H9 (cell line): ENCODE measurements at places on chromosomes 1 and 21. TPM values are rescaled to one million over a fixed set of nuclear protein-coding genes. Genes with fewer than 3 reads are reported as not detected.

DNA sequence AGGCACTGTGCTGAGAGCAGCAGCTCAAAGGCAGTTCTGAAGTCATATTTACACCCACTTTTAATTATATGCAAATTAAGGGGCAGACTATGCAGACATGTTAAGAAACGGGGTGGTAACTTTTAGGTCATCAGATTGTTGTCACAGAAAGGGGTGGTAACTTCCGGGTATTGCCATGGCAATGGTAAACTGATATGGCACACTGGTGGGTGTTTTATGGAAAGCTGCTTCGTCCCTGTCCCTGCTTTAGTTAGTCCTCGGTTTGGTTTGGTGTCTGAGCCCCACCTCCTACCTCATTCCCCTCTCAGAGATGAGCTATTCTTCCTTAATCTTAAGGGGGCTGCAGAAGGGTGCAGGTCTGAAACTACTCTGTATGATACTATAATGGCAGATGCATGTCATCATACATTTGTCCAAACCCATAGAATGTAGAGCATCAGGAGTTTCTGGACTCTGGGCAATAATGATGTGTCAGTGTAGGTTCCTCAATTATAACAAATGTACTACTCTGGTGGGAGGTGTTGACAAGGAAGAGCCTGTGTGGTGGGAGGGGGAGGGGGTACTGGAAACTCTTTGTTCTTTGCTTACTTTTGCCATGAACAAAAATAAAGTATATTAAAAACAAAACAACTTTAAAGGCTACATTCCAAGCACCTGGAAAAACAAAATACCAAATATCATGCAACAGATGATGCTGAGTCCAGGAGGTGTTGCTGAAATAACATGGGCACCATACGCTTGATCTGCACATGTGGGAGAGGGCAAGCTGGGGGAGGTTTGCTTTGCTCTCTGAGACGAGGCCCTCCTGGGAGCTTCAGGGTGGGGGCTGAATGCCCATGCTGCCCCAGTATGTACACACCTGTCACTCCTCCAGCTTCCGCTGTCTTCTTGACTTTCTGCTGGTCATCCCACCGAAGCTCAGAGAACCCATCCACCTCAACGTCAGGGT is 6.3 kb downstream of the PARP1 start:
- DNase-seq, result no peak

DNA sequence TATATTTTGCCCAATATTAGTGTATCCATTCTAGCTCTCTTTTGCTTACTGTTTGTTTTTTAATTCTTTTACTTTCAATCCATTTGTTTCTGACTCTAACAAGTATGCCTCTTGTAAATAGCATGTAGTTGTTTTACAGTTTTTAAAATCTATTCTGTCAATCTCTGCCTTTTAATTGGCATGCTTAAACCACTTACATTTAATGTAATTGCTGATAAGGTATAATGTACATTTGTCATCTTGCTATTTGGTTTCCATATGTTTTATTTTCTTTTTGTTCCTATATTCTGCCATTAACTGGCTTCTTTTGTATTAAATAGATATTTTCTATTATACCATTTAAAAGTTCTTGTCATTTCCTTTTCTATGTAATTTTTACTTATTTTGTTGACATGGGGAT is 16.2 kb upstream of the MAB21L3 start:
- DNase-seq, result no peak

GRCh38 chr1:42484382-42484781 is 21.3 kb downstream of the CCDC30 start:
- DNase-seq, result no peak

DNA sequence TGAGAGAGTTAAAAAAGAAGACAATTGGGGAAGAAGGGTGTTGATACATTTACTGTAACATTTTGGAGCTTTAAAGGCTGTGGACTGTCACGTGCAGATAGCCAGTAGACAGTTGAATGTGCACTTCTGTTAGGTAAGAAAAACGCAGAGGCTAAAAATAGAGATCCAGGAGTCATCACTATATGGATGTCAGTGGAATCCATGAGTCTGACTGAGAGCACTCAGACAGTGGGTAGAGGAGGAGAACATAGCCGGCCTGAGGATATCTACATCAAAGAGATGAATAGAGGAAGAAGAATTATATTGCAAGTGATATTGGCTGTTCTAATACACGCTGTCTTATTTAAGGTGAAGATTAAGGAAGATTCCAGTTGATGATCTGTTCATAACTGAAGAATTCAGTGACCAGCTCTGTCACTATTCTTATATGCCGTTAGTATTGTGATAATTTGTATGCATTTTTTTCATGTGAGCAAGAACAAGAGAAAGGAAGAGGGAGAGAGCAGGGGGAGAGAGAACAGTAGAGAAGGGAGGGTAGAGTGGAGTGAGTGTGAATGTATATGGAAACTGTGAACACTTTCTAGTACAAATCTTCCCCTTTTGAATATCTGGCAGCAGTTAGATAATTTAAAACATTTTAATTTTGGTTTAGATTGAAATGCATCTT is 344.8 kb downstream of the CHRM3 start:
- DNase-seq, result no peak

DNA sequence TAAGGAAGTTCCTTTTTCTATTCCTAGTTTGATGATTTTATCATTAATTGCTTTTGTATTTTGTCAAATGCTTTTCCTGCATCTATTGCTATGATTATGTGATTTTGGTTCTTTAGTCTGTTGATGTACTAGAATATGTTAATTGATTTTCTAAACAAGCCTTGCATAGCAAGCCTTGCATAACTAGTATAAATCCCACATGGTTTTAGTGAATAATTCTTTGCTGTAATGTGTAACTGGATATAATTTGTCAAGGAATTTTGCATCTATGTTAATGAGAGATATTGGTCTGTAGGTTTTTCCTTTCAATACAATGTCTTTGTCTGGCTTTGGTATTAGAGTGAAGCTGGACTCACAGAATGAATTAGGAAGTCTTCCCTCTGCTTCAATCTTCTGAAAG is 460.2 kb downstream of the LTN1 start:
- no peak for DNase-seq

Gene RGSL1
- not detected in 2 replicates for total RNA-seq

Gene KIRREL1
- 29.9 and 30.5 TPM in 2 replicates for total RNA-seq

Gene AGO4
- total RNA-seq, result 12.8 and 14.4 TPM in 2 replicates

- DNase-seq, result no peak
Measured at GRCh38 chr1:183077097-183077496, 53.9 kb downstream of the LAMC1 start.

- peak; percentile 1 for DNase-seq
Measured at GRCh38 chr1:4305526-4306301, 348.7 kb upstream of the AJAP1 start.

DNA sequence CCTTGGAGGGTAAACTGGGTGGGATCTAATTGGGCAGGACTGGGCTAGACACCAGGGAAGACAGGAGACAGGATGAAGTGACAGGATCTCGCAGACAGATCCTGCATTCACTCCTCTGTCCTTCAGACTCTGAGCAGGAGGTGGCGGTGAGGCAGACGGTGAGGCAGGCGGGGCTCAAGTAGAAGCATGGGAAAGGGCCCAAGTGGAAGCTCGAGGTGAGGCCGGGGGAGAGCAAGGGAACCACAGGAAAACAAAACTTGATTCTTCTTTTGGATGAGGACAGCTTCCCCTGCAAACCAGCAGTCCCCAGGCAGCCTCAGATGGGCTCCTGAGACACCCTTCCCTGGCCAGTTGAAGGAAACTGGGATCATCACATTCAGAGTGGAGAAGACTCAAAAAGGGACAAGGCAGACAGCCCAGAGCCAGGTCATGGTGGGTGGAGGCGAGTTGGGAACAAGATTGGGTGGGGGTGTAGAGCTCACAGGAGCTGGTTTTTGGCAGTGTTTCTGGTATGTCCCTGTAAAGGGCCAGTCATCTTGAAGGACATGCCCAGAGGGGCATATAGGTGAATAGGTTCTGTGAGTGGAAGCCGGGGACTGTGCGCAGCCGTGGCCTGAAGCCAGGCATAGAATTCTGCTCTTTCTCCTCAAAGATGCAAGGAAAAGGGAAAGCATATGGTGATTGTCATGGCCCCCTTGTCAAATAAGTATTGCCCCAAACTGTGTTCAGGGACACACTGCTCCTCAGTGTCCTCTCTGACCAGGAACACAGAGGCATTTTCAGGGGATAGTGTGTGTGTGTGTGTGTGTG is 18.0 kb downstream of the INKA2 start:
- peak; percentile 47 for DNase-seq

DNA sequence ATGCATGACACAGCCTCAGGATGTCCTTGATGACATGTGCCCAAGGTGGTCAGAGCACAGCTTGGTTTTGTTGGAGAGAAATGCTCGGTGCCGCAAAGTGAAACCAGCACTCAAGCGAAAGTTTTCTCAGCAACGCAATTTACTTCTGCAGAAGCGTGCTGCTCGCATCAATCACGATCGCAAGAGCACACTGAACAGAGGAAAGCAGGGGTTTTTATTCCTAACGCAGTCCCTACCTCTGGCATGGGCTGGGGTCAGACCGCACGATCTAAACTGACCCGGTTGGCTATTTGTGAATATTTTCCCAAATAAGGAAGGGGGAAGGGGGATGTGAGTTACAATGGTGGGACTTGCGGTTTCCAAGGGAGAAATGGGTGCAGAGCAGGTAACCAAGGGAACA is 809 bp upstream of the ZNF669 start:
- no peak for DNase-seq

Gene CASQ1
- 0.55 and 0.70 TPM in 2 replicates for total RNA-seq

GRCh38 chr1:60540141-60540540 is 466.6 kb upstream of the C1orf87 start:
- DNase-seq, result no peak

GRCh38 chr1:48936436-48936835 is 159.7 kb upstream of the BEND5 start:
- DNase-seq, result no peak

Gene NRAS
- 72.9 and 73.4 TPM in 2 replicates for total RNA-seq

DNA sequence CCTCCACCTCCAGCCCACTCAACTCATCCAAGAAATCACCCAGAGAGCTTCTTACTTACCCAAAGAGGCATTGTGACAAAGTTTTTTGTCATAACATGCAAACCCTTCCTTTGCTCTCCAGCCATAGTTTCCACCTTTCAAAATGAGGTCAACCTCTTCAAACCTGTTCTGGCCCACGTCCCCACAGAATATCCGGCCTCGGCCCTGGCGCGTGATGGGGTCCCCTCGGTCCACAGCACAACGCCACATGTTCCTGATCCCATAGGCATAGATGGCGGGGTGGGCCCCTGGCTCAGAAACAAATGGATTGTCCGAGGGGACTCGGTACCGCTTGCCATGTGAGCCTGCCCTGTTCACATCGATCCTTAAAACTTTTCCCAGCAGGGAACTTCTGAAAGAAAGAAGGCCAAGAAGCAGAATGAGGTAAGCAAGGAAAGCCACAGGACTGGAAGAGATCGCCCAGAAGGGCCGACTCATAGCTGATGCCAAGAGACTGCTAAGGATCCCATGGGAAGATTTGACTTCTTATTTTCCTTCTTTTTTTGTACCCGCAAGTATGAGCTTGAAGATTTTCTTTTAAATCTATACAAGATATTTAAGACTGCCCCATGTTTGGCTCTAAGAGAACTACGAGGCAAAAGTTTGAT is 7.8 kb downstream of the HHIPL2 start:
- DNase-seq, result no peak

DNA sequence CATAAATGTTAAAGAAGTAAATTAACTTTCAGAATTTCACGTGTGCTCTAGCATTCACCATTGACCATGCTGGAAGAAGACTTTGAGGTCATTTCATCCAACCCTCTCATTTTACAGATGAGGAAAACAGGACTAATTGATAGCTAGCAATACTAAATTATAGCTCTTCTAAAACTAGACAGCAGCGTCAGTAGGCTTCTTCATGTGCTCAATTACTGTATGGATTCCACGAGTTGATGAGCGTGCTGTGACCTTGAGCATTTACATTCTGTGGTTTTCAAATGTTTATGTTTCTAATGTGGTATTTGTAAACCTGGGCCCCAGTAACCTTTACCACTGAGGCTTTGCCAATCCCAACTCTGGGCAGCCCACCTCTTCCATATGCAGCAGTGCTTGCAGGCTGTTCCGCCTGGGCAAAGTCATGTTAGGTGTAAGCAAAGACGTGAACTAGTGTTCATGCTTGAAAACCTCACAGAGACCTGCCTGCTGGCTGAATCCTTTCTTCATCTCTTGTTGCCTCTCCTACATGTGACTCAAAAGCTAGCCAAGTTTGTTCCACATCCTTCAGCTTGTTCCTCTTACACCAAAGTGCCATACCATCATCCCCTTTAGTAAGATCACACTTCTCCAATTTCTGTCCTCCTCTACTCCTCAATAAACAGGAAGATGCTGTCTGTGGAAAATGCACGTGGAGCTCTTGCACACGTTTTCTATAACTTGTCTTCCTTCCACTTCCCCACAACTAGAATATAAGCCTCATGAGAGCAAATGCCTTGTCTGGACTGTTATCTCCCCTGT is 17.2 kb downstream of the KCNJ15 start:
- no peak for DNase-seq

Gene UTS2
- total RNA-seq, result not detected in 2 replicates

GRCh38 chr1:243323491-243323890 is 67.7 kb downstream of the SDCCAG8 start:
- no peak for DNase-seq

DNA sequence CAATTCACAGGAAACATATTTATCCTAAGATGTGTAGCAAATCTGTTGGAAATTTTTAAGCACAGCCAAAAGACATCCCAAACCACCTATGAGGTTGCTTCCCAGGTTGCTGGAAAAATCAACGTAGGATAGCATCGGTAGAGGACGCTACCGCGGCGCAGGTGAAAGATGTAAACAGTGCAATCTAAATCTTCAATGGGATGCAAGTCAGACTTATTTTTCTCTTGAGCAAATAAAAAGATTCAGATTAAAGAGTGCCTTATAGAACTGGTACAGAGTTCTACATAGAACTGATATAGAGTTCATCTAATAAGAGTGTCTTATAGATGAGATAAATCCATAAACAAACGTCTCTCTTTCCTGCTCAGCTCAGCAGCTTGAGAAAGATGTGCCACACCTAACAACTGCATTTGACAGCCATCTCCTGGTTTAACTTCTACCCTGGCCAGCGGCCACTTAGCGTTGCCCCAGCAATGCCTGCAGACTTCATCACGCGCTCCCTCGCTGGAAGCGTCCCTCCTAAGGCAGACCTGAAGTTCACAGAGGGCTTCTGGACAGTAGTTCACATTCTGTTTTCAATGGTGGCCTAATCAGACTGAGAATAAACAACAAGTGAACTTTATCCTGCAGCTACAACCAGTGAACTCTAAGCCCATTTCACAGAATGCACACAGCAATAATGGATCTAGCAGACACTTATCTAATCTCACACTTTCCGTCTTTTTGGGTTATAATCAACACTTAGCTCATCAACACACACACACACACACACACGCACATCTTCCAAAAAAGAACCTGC is 164.5 kb downstream of the TOMM20 start:
- DNase-seq, result no peak

DNA sequence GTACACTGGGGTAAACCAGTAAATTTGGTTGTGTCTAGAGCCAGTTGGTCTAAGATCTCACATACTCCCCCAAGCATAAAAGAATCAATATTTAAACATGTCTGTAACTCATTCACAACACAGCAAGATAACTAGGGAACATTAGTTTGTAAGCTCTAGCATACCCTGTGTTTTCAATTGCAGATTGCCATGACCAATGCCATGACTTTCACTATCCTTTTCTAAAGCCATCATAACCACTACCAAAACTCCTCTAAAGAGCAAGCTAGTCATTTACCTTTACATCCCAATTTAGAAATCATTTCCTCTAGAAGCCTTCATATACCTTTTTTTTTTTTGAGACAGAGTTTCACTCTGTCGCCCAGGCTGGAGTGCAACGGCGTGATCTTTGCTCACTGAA is 56.5 kb upstream of the PLA2G4A start:
- DNase-seq, result no peak

GRCh38 chr1:245000872-245001188 is 136.5 kb upstream of the HNRNPU start:
- DNase-seq, result no peak

GRCh38 chr1:86774305-86775295 is 70.2 kb downstream of the SH3GLB1 start:
- peak; percentile 51 for DNase-seq

Gene SLAMF8
- not detected in 2 replicates for total RNA-seq
